Vagina (tissue), 2 donors: ENCODE measurements at places on chromosomes 4 and X.

- DNase-seq, result no peak
Observed at GRCh38 chr4:10491401-10491800, 34.2 kb upstream of the ZNF518B start.

DNA sequence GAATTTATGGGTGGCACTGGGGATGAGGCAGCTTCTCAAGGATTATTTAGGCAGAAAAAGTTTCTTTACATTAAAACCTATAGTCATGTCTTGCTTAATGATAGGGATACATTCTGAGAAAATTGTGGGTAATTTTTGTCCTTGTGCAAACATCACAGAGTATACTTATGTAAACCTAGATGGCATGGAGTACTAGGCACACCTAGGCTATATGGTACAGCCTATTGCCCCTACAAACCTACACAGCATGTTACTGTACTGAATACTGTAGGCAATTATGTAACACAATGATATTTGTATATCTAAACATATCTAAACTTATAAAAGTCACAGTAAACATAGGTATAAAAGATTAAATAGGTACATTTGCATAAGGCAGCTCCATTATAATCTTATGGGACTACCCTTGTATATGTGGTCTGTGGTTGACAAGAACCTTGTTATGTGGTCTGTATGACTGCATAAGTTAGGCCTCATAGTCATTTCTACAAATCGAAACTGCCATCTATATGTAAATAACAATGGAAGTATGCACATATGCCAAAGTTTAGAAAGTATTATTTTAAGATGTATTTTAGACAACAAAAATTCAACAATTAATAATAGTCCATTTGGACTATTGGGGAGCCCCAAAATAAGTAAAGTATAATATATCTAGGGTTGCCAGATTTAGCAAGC is 87.3 kb downstream of the CFAP299 start:
- no peak for DNase-seq

DNA sequence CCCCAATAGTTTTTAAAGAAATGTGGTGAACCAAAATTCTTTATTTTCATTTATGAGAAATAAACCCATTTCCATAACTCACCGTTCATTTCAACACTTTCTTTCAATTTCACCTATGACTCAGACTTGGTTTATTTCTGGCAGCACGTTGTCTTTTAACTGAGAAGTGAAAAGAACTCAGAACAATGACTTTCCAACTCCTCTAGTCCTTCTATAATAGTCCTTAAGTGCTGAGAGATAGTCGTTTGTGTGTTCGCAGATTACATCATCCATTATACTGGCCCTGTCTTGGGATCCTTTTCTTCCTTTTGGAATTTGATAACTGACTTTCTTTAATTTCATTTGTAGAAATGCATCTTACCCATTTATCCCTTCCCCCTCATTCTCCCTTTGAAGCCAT is 113.6 kb downstream of the GLUD2 start:
- no peak for DNase-seq

GRCh38 chr4:121788896-121789295 is 12.2 kb upstream of the EXOSC9 start:
- no peak for DNase-seq

- no peak for DNase-seq
Observed at GRCh38 chr4:75908555-75908954, 6.3 kb upstream of the PPEF2 start.

DNA sequence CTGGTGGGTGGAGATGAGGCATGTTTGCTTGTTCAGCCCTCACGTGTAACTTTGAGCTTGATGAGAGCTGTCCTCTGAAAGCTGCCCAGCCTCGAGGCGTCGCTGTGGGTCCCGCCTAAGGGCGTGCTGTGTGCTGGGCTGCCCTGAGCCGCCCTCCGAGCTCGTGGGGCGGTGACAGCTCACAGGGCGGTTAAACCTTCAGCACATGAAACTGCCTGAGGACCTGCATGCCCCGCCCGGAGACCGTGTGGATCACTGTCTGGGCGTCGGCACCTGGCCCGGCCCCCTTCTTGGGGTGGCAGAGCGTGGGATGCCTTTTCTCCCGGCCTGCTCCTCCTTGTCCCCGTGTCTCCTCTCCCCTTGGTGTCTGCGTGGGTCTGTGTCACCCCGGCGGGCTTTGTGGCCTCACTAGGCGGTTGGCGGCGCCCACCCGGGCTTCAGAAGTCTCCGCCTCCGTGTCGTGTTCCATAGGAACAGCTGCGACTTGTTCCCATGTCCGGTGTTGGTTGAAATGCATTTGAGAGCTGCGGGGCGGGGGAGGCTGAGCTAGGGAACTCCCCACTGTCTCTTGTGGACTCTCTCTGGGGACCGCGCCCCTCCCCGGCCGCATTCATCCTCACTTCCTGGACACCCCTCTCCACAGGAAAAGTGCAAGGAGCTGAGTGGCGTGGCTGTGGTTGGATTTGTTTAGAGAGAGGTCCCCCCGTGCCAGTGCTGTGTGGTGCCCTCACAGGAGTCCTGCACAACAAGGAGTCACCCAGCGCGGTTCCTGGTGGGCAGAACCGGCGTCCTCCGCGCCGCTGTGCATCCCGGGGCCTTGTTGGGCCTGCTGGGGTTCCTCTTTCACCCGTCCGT is 6.8 kb downstream of the AKAP17A start:
- DNase-seq, result no peak

DNA sequence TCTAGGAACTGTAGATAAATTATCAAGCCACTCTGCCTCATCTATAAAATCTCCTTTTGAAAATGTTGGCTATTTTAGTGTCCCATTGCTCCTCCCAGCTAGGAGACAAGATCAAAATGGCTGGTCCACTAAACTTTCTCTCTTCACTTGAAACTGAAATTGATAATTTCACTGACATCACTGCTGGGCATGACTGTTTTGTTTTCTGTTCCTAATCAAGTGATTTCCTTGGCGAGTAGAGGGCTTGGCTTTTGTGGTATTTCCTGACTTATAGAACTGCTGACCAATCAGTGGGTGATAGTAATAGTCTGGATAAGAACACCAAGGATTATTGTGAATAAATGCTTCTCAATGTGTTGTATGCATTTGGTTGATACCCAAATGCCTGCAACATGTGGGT is 2152.9 kb downstream of the ARAP2 start:
- no peak for DNase-seq

GRCh38 chr4:128768373-128768996 is 41.0 kb upstream of the JADE1 start:
- DNase-seq, result no peak
